ENCODE measurements at places on chromosomes 5 and 9.

DNA sequence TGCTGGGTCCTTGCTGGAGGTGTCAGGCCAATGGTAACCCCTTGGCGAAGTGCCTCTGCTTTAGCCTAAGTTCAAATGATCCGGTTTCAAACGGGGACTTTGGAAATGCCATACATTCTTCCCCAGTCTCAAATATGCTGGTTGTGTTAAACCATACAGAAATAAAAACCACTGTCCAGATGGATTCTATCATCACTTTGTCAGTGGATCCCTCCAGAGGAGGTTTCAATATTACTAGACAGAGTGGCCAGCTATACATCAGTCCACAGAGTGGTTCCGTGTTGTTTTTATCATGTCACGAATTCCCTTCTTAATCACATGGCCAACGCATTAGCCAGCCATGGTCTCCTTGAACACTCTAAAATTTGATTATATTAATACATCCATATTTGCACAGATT, 7.3 kb upstream of the RANBP17 start:
- DNase-seq = peak; percentile 6

GRCh38 chr5:97127727-97128126, 14.7 kb downstream of the LIX1 start:
- DNase-seq = no peak

DNA sequence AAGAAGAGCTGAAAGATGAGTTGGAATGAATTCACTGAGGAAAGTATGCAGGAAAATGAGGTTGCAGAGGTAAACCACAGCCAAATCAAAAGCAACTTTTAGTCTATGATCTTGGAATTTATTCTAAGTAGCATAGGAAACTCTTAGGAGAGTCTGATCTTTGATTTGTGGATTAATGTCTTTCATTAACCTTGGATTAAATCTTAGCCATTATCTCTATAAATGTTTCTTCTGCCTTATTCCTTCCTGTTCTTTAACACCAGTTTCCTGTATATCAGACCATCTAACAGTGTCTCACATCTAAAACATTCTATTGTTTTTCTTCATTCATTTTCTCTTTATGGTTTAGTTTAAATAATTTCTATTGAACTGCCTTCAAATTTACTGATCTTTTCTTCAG, 187.2 kb upstream of the ANKRD55 start:
- no peak for DNase-seq

DNA sequence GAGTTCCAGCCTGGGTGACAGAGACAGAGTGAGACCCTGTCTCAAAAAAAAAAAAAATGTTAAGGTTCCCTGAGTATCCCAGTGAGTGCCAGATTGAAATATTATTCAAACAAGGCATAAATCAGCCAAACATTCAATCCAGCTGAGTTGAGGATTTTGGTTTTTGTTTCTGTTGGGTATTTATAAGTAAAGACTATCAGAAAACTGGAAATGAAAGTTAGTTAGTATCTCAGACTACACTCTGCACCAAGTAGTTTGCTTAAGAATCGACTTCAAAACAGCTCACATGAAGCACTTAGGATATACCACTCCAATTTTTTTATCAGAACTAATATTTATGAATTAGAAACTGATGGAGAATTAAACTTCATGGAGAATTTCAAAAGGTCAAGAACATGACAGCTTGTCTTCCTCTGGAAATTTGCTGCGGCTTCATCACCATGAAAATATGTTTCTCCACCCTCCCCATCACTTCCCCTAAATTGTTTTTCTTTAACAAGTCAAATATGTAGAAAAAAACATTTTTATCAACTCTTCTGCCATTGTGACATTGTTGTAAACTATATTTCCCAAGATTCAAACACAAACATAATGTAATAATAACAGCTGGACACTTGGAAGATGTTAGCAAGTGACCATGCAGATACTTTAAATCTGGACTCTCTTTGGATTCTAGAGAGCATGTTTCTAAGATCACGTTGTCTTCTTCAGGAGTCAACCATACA, 110.0 kb upstream of the PTGER4 start:
- no peak for DNase-seq

DNA sequence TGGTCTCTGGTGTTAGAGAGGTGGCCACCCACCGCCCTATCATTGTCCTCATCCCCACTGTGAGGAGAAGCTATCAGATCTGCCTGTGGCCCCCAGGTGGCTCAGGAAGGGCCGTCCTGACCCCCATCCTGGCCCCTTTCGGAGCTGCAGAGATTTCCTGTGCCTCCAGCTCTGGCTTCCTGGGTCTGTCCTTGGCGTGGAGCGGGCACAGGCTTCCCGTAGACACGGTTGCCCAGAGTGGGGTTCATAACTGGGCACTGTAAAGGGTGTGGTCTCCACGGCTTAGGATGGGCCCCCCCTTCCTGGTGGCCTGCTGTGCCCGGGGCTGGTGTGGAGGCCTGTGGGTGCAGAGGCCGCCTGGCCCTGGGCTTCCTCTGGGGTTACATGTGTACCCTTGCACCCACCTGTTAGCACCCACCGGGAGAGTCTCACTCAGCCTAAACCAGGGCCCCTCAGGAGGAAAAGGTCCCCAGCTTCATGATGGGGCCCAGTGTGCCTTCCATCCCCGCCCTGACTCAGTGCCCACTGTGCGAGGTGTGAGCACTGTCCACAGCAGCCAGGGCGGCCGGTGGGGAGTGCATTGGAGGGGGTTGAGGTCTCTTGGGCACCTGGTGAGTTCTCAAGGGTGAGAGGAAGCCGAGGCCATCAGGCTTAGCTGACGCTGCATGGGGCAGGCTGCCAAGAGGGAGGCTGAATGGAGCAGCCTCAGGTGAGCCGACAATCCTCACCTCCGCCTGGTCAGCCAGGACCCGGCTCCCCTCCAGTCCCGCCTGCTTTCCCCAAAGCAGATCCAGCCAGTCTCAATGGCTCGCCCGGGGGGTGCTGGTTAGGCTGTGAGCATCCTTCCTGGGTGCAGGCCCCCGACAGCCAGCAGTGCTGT, 15.3 kb upstream of the AJM1 start:
- no peak for DNase-seq

DNA sequence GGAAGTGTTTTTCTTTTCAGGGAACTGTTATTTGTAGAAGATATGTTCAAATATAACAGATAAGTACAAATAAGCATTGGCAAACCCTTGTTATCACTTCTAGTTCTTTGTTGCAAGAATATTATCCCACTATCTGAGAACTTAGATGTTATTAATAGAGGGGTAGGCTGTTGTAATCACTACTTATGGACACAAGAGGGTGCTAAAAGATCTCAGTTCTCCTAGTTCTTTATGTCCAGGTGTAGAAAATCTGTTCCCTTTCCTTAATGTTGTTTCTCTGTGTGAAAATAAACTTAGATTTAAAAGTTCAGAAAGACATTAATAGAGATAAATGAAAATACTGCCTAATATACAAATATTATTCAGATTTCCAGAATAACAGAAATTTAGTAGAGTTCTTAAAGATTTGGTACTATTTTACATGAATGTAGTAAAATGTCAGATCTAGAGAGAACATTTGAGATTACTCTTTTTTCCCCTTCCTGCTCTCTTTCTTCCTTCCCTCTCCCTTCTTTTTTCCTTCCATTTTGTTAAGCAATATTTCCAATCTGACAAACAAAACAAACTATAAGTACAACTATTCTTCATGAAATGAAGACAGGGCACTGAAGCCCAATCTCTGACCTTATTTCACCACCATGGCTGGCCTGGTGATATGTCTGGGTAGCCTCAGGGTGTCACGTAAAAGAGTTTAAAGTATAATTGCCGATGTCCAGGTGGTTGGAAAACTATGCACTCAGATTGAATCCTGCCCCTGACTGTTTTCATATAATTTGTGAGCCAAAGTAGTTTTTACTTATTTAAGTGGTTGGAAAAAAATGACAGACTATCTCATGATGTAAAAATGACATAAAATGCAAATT, 43.6 kb upstream of the C5orf46 start:
- peak; percentile 18 for DNase-seq

- DNase-seq = no peak
Observed at GRCh38 chr5:168826246-168826725, 247.1 kb upstream of the PANK3 start.

DNA sequence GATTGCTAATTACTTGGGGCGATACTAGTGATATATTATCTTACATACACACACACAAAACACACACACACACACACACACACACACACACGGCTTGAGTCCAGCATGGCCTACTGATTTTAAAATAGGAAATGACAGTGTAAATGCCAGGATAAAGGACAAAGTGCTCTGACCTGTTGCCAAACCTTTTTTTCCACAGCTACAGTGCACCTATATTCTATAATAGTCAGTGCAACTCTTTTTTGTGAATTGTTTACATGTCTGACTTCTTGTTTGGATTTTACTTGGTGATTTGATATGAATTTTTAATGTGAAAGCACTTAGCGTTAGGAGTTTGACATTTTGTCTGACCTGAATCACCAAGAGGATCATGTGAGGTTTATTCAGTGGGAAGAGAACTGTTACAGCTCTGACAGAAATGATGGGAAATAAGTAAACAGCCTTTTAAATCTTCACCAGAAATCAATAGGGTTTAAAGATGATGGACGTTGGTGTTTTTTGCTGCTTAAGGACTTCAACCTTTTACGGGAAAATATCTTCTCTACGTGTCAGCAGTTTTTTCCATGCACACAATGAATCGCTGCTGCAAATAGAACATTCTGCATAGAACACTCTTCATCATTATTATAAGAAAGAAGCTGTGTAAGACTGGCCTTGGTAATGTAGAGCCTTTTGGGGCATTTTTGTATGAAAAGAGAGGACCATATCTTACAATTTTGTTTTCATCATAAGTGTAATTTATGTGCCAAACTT, 218.5 kb downstream of the RANBP17 start:
- no peak for DNase-seq

DNA sequence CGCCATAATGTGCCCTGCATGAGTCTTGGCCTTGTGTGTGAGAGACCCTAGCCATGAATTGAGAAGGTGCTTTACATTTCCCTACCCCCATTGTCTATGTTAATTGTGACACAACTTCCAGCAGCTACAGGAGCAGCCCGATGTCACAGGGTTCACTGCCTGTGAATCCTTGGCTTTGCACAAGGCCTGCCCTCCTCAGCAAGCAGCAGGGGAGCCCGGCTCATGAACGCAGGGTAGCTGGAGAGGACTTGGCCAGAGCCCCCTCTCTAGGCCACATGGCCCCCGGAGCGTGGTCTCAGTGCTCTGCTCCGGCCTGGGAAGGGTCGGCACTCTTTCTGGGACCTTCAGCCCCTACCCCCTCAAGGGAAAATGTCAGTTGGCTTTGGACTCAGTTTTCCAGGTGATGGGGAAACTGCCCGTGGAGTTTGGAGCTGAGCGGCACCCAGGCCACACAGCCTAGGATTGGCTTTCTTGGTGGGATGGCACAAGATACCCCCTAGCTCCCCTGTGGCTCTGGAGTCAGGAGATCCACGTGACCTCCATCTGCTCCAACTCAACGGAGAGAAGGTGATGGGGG, 160.8 kb downstream of the DAB2IP start:
- DNase-seq = no peak

DNA sequence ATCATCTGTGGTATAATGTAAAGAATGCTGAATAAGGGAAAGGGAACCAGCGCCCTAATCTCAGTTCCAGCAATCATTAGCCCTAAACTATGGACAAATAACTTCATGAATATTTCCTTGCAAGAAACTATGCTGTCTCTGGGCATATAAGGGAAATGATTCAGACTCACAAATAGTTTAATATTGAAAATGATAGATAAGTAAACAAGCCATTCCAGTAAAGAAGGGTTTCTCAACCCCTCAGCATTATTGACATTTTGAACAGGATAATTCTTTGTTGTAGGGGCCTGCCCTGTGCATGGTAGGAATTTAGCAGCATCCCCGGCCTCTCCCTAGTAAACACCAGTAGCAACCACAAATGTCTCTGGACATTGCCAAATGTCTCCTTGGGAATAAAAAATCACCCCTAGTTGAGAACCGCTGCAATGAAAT, 23.8 kb downstream of the C5 start:
- DNase-seq = peak; percentile 31

GRCh38 chr9:95570150-95570549, 53.4 kb upstream of the PTCH1 start:
- peak; percentile 71 for DNase-seq

DNA sequence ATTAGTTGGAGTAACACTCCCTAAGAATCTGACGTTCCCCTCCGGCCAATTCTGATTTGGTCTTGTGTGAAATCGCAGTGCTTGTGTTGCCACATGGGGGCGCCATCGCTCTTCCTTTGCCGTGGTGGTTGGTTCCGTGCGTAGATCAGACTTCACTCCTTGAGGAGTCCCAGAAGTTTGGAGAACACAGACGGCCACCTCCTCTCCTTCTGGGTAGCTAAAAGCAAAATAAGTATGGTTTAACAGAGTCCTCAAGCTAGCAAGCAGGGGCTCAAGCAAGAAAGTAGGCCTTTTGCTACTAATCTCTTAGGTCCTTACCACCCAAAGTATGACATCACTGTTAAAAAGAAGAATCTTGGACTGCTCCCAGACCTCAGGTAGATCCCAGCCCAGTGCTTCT, 59.5 kb downstream of the HSPA4 start:
- DNase-seq = peak; percentile 73

DNA sequence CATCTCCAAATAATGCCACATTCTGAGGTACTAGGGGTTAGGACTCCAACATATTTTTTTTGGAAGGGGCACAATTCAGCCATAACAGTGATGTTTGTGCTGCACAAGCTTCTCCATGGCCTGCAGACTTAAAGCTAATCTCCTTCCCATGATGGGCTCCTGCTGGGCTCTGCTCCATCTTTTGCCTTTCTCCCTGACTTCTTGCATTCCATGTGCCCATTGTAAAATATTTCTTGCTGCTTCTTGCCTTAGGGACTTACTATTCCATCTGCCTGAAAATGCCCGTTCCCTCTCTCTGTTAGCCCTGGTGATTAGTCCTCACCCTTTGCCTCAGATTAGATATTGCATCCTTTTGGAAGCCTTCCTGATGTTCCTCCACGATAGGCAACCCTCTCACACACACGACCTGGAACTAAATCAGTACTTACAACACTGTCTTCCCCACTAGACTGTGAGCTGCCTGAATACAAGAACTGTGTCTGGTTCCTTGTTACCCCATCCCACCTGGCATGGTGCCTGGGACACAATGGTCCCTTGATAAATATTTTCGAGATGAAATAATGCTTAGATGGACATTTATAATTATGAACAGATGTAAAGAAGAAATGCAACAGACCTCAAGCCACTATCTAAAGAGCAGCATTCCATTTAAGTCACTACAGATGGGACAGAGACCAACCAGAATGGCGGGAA, 33.5 kb downstream of the OR1J1 start:
- peak; percentile 82 for DNase-seq

DNA sequence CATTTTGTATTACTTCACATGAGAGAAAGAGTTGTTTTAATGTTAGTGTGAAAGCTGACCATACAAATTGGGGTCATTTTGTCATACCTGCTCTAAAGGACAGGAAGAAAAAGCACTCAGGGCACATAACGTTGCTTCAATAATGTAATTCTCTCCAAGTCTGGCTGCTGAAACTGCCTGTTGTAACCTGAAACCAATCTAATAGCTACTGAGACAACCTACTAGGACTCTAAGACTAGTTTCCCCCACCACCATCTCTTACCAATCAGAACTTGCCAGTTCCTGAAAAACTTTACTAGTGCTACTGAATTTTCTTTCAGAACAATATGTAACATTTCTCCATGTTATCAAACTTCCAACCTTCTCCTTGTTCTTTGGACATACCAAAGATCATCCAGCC, 374.7 kb downstream of the PTPRD start:
- no peak for DNase-seq

- DNase-seq = no peak
Observed at GRCh38 chr9:79512251-79512650, 59.5 kb upstream of the TLE4 start.
